Activated T-helper 1 cell treated with anti-CD3 and anti-CD28 coated beads, Interleukin-2, amount 50 U/mL, for 16 hours (primary cell): ENCODE measurements at places on chromosomes 5 and 9.
A peak's percentile ranks its signal among the peaks of the same experiment; 100 is the strongest.

- no peak for DNase-seq
These were observed 55.5 kb upstream of the ZNF354A start for GRCh38 chr5:178785999-178786398.

GRCh38 chr5:139131465-139131864 is 66.7 kb downstream of the SIL1 start:
- no peak for DNase-seq

DNA sequence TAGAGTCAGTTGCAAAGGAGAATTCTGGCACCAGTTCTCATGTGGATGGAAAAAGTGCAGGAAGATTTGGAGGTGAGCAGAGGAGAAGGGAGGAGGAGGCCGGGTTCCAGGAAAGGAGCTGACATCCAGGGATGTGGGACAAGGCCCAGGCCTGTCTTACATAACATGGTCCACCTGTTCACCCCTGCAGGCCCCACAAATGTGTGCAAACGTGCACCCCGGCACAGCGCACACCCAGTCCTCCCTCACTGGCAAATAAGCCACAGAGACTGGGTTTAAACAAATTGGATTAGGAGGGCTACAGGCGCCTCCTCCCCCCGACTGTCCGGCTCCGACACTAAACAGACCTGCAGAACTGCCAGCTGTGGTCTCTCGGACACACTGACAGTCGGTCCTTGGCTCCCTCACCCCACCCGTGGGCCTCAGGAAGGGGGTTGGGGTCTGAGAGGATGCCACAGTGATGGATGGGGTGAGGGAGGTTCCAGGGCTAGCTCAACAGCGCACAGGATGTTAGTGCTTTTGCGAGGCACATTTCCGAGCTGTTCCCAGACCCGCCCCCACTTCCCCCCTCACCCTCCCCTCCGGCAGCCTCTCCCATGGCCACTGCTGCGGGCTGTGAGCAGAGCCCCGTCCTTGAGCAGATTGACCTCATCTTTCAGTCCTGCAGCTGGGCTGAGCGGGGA is 43.4 kb upstream of the IL17B start:
- no peak for DNase-seq

DNA sequence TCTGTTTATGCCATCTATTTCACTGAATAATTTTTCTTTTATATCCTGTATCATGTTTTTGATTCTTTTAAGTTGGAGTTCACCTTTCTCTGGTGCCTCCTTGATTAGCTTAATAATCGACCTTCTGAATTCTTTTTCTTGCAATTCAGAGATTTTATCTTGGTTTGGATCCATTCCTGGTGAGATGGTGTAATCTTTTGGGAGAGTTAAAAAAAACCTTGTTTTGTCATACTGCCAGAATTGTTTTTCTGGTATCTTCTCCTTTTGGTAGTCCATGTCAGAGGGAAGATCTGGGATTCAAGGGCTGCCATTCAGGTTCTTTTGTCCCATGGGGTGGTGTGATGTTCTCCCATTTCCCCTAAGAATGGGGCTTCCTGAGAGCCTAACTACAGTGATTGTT is 800.8 kb upstream of the TYRP1 start:
- no peak for DNase-seq

- no peak for DNase-seq
These were observed 1.9 kb downstream of the KIAA1191 start for GRCh38 chr5:176359658-176360057.

GRCh38 chr9:15328946-15329345 is 21.9 kb upstream of the TTC39B start:
- no peak for DNase-seq

- no peak for DNase-seq
These were observed 13.5 kb downstream of the ZFP37 start for GRCh38 chr9:113042884-113043657.

GRCh38 chr9:70113403-70114022 is 69.9 kb downstream of the MAMDC2 start:
- DNase-seq = no peak

GRCh38 chr5:78735834-78736463 is 87.4 kb upstream of the LHFPL2 start:
- no peak for DNase-seq

DNA sequence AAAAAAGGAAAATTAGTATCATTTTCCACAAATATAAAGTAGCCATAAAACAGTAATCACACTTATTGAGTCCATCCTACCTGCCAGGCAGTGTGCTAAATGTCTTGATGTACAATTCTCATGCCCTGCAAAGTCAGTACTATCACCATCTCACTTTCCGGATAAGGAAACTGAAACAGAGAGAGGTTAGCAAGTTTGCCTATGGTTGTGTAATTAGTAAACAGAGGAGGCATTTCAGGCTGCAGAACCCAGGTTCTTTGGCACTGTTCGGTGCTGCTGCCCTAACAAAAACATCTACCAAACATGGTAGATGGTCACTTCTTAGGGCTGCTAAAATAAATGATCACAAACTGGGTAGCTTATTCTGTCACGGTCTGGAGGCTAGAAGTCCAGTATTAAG is 22.6 kb downstream of the PLAC8L1 start:
- no peak for DNase-seq

GRCh38 chr5:56350597-56351170 is 117.6 kb upstream of the ANKRD55 start:
- no peak for DNase-seq

GRCh38 chr5:1386274-1386717 is 41.4 kb upstream of the CLPTM1L start:
- peak; percentile 40 for DNase-seq

DNA sequence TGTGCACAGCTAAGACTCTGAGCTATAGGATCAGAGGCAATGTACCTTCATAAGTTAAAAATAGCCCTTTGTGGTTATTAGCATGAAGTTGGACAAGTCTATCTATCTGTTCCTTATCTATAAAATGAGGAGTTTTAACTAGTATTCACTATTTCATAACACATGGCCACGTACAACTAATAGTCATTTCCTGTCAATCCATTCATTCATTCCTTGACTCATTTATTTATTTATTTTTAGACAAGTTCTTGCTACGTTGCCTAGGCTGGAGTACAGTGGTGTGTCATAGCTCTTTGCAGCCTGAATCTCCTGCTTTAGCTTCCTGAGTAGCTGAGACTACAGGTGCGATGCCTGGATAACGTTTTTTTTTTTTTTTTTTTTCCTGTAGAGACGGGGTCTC is 92.1 kb downstream of the NR3C1 start:
- no peak for DNase-seq

DNA sequence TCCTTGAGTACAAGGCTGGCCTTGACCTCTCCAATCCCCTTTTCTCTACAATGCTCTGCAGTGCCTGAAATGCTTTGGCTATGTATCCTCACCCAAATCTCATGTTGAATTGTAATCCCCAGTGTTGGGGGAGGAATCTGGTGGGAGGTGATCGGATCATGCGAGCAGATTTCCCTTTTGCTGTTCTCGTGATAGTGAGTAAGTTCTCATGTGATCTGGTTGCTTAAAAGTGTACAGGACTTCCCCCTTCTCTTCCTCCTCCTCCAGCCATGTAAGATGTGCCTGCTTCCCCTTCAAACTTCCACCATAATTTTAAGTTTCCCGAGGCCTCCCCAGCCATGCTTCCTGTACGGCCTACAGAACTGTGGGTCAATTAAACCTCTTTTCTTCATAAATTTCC is 28.5 kb upstream of the AKNA start:
- DNase-seq = no peak

DNA sequence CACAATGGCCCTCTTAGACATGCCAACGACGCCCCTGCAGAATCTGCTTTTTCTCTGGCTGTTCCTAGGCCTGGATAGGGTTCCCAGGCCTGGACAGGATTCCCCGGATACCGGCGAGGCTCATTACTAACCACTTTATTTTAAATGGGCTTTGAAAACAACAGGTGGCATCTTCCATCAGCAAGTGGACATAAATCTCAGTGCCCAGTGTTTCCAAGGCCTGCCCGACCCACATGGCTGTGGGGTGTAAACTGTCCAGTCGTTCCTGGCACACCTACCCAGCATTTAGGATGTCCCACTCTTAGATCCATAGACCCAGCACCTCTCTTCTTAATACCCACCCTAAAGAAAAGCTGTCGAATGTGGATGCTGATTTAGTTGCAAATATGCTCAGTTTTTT is 896 bp downstream of the CMBL start:
- no peak for DNase-seq

DNA sequence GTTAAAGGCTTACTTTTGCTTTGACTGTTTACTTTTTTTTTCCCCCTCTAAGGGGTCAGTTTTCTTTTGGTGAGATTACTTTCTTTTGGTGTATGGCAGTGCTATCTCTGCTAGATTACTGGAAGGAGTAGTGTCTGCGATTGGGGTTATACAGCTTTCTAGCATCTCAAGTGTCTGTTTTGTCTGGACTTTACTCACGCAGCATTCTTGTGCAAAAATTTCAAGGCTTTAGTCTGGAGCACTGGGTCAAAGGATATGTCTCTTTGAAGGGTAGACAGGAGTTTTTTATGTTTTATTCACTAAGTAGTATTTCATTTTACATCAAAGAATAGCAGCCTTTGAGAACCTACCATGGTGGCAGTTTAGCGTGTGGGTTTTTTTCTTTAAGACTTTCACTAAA is 52.6 kb downstream of the NDUFS4 start:
- no peak for DNase-seq

- no peak for DNase-seq
These were observed 246.0 kb upstream of the KIF2A start for GRCh38 chr5:62059960-62060359.

GRCh38 chr9:94302426-94302825 is 26.0 kb downstream of the NUTM2F start:
- no peak for DNase-seq

GRCh38 chr5:175305251-175305650 is 138.7 kb downstream of the DRD1 start:
- DNase-seq = no peak

GRCh38 chr5:52854301-52854700 is 66.6 kb downstream of the ITGA1 start:
- no peak for DNase-seq

DNA sequence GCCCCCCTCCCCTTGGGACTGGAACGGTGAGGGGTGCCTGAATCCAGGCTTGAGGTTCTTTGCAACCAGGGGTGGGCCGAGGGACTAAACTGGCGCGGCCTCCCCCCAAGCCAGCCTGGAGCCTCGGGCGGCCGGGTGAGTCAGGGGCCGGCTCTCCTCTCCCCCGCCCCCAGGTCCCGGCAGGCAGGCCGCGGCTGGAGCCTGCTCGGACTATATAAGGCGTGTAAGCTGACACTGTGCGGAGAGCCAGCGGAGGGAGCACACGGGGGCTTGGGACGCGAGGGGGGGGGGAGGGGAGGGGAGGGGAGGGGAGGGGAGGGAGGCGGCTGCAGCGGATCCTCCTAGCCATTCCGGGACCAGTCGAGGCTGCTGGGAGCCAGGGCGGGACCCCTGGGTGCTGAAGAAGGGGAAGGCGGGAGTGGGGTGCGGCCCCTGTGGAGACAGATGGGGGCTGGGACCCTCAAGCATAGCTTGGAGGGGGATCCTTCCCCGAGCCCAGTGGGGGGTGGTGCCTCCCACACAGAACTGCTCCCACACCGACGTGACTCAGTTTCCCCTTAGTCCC is 595 bp downstream of the PDLIM7 start:
- no peak for DNase-seq

GRCh38 chr5:15440434-15440833 is 59.5 kb upstream of the FBXL7 start:
- DNase-seq = no peak

DNA sequence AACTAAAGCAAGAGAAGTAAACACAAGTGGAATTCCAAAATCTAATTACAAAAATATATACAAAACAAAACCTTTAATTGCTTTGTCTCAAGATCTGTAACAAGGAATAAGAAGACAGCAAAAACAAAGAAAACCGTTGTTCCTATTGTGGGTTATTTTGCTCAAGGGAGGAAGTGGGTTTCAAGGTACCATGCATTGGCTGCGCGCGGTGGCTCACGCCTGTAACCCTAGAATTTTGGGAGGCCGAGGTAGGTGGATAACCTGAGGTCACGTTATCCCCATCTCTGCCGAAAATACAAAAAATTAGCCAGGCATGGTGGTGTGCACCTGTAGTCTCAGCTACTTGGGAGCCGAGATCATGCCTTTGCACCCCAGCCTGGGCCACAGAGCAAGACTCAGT is 12.1 kb upstream of the IQGAP2 start:
- no peak for DNase-seq

- no peak for DNase-seq
These were observed 88.1 kb downstream of the SH3TC2 start for GRCh38 chr5:148974642-148975327.

DNA sequence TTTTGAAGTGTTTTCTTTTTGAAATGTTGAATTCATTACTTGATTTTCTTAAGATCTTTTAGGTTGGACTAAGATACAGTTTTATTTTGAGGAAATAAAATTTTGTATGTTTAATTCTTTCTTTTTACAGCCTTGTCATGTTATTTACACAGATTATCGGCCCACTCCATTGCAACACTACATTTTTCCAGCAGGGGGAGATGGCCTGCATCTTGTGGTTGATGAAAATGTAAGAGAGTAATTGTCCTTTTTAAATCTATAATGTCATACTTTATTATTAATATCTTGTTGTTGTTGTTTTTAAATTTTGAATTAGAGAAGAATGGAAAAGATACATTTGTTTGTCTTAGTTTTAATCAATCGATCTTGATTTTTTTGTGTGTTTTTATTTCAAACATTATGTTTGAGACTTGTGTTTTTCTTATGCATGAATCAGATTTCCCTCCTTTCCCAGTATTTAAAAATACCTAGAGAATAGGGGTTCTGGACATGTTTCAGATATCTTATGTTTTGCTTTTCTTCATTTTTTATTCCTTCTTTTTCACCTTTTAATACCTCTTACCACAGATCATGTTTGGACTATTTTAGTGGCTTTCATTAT is 36.7 kb downstream of the MTREX start:
- DNase-seq = peak; percentile 25

- DNase-seq = no peak
These were observed 79.9 kb downstream of the PRR16 start for GRCh38 chr5:120544043-120544442.

GRCh38 chr5:135473956-135474670 is 22.0 kb upstream of the TIFAB start:
- no peak for DNase-seq

DNA sequence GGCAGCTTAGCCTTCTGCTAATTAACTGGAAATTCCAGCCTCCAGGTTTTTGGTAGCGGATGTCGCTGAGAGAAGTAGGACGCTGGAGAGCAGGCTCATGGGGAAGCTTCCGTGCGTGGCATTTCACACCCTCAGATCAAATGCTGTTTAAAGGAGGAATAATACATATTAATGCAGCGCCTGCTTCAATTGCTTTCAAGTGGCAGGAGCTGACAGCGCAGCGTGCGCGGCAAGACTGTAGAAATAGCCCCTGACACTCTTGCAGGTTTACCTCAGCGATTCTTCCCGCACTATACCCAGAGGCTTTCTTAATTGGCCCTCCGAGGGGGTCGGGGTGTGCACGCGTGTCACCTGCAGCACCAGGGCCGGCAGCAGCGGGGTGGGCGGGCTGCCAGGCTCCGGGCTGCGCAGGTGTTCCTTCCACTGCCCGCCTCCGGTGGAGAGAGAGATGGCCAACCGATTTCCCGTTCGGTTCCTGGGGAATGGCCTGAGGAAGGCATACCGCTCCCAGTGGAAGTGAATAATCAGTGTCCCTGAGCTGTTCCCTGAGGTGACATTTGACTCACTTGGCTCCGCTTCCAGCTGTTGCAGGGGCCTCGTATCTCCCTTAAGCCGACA is 427.9 kb downstream of the KCTD16 start:
- no peak for DNase-seq

GRCh38 chr9:136750526-136750925 is 2.2 kb upstream of the LCN6 start:
- no peak for DNase-seq

- no peak for DNase-seq
These were observed 229.5 kb downstream of the MEF2C start for GRCh38 chr5:88653471-88653870.
